Thoracic aorta (tissue), 2 donors: ENCODE measurements at places on chromosomes 2 and 18. TPM values are rescaled to one million over a fixed set of nuclear protein-coding genes. Genes with fewer than 3 reads are reported as not detected.

- no peaks in the 10 kb centered on the region for H3K36me3 ChIP-seq
- H3K4me3 ChIP-seq = no peak overlapping the region
- H3K27me3 ChIP-seq = no peaks in the 10 kb centered on the region
- H3K4me1 ChIP-seq = no peaks in the 10 kb centered on the region
These were observed 11.1 kb upstream of the ACTR3 start for GRCh38 chr2:113878743-113879142.

GRCh38 chr2:222228054-222228453 lies 70.7 kb downstream of the PAX3 start:
- no peak overlapping the region for H3K4me3 ChIP-seq
- H3K36me3 ChIP-seq = no peaks in the 10 kb centered on the region
- no peak for DNase-seq
- no peaks in the 10 kb centered on the region for H3K27me3 ChIP-seq
- H3K27ac ChIP-seq = no peak overlapping the region

Gene DAW1
- 1.2 TPM for total RNA-seq

Gene SLC9A4
- total RNA-seq = 1.4 TPM

Gene ST8SIA5
- total RNA-seq = 0.14 TPM

Gene HAAO
- 33.7 TPM for total RNA-seq

Gene SRD5A2
- not detected for total RNA-seq

GRCh38 chr2:8149985-8150539 lies 531.8 kb upstream of the ID2 start:
- no peaks in the 10 kb centered on the region for H3K36me3 ChIP-seq
- peaks cover 11% of the 10 kb centered on the region for H3K4me1 ChIP-seq
- H3K27me3 ChIP-seq = no peaks in the 10 kb centered on the region

- no peaks in the 10 kb centered on the region for H3K27me3 ChIP-seq
- H3K4me1 ChIP-seq = no peaks in the 10 kb centered on the region
- no peak overlapping the region for H3K4me3 ChIP-seq
These were observed 20.9 kb upstream of the KIDINS220 start for GRCh38 chr2:8858264-8858663.

DNA sequence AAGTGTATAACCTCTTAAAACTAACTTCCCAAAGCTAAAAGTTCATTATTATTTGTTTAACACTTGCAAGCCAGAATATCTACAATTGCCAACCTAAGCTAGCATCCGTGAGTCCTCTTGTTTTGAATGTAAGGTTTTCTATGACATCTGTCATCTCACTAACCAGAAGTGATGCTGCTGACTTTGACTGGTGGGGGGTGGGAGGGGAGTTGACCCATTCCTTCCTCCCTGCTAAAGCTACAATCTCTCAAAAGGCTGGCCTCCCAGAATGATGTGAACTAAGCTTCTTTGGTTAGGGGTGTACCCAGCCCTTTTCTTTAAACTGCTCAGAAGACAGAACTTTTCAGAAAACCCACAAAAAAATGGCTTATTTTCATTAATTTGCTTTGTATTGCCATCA lies 280.6 kb downstream of the ZEB2 start:
- no peak overlapping the region for H3K27ac ChIP-seq
- DNase-seq = no peak
- no peaks in the 10 kb centered on the region for H3K4me1 ChIP-seq
- no peaks in the 10 kb centered on the region for H3K36me3 ChIP-seq
- no peaks in the 10 kb centered on the region for H3K27me3 ChIP-seq

DNA sequence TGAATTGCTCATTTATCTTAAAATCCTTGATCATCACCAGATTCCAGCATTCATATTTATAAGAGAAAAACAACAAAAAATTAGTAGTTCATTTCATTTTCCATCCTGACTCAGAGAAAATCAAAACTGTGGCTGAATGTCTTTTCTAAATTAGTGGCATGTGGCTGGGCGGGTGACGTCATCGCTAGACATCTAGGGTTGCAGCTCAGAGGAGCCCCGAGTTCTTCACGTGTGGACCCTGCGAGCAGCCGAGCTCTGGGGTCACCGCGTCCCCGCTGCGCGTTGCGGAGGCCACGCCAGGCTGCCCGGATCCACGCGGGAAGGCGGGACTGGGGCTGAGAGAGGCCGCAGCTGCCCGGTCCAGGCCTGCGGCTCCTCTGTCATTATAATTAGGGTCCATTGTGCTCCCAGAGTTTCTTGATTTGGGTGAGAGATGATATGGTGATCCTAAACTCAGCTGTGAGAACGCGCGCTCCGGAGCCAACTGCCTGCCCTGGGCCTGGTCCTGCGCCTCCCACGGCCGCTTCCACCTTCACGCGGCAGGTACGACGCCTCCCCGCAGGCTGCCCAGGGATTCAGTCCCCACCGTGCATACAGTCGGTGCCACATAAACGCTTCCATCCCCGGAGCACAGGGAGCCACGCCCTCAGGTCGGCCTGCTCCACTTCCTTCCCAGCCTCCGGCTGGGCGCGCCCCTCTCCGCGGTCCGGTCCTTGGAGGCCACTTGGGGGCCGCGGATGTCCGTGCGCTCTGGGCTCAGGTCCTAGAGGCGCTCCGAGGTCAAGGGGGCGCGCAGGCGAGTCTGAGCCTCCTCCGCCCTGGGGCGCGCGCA lies 56.5 kb downstream of the TMEM18 start:
- no peaks in the 10 kb centered on the region for H3K36me3 ChIP-seq
- H3K4me3 ChIP-seq = no peak overlapping the region
- H3K27me3 ChIP-seq = no peaks in the 10 kb centered on the region
- no peak overlapping the region for H3K27ac ChIP-seq
- no peaks in the 10 kb centered on the region for H3K4me1 ChIP-seq
- no peak for DNase-seq

Gene OSBPL1A
- total RNA-seq = 53.7 TPM

GRCh38 chr2:174836377-174836994 lies 72.2 kb upstream of the CHRNA1 start:
- H3K4me3 ChIP-seq = no peak overlapping the region
- H3K27ac ChIP-seq = no peak overlapping the region
- H3K36me3 ChIP-seq = no peaks in the 10 kb centered on the region
- H3K27me3 ChIP-seq = no peaks in the 10 kb centered on the region

Gene TMEM150A
- total RNA-seq = 25.7 TPM

Gene DNER
- total RNA-seq = 3.3 TPM

DNA sequence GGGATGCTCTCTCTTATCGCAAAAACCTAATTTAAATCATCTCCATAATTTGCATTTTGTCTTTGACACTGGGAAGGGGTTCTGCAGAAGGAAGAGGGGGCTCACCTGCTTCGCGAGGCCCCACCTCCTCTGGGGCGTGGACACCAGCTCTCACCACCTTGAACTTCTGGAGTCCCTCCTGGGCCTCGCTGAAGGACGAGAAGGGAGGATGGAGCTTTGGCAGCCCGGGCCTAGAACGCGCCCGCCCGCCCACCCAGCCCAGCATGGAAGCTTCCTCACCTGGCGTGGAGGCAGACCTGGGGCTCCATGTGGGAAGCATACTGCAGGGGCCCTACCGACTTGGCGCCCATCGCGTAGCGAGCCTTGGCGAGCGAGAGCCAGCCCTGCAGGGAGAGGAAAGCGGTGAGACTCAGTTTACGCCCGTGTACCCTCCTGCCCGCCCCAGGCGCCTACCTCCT lies 1.1 kb upstream of the IMP4 start:
- H3K27me3 ChIP-seq = no peaks in the 10 kb centered on the region
- H3K36me3 ChIP-seq = peaks cover 30% of the 10 kb centered on the region
- H3K27ac ChIP-seq = peak overlapping the region; percentile 95
- peak overlapping the region; percentile 75 for H3K4me3 ChIP-seq
- H3K4me1 ChIP-seq = peaks cover 16% of the 10 kb centered on the region

- DNase-seq = no peak
- no peak overlapping the region for H3K4me3 ChIP-seq
- no peaks in the 10 kb centered on the region for H3K4me1 ChIP-seq
- H3K36me3 ChIP-seq = no peaks in the 10 kb centered on the region
These were observed 4.8 kb downstream of the DHRS9 start for GRCh38 chr2:169073963-169074751.

GRCh38 chr2:108594132-108594981 lies 60.1 kb downstream of the LIMS1 start:
- H3K36me3 ChIP-seq = no peaks in the 10 kb centered on the region
- peaks cover 80% of the 10 kb centered on the region for H3K4me1 ChIP-seq
- H3K4me3 ChIP-seq = peak overlapping the region; percentile 40

- H3K4me3 ChIP-seq = no peak overlapping the region
- H3K36me3 ChIP-seq = no peaks in the 10 kb centered on the region
- no peaks in the 10 kb centered on the region for H3K27me3 ChIP-seq
- DNase-seq = no peak
- H3K27ac ChIP-seq = no peak overlapping the region
- H3K4me1 ChIP-seq = no peaks in the 10 kb centered on the region
These were observed 510.3 kb upstream of the LINC00305 start for GRCh38 chr18:64659196-64659595.

GRCh38 chr2:112318515-112318914 lies 43.1 kb downstream of the ZC3H6 start:
- H3K27ac ChIP-seq = no peak overlapping the region
- no peaks in the 10 kb centered on the region for H3K27me3 ChIP-seq
- no peak overlapping the region for H3K4me3 ChIP-seq
- H3K36me3 ChIP-seq = no peaks in the 10 kb centered on the region
- no peak for DNase-seq
- H3K4me1 ChIP-seq = peaks cover 39% of the 10 kb centered on the region

Gene AGPS
- 17.5 TPM for total RNA-seq

- no peak overlapping the region for H3K27ac ChIP-seq
- no peaks in the 10 kb centered on the region for H3K4me1 ChIP-seq
These were observed 53.0 kb downstream of the CYP26B1 start for GRCh38 chr2:72094701-72095100.

Gene PTPRM
- total RNA-seq = 90.3 TPM

DNA sequence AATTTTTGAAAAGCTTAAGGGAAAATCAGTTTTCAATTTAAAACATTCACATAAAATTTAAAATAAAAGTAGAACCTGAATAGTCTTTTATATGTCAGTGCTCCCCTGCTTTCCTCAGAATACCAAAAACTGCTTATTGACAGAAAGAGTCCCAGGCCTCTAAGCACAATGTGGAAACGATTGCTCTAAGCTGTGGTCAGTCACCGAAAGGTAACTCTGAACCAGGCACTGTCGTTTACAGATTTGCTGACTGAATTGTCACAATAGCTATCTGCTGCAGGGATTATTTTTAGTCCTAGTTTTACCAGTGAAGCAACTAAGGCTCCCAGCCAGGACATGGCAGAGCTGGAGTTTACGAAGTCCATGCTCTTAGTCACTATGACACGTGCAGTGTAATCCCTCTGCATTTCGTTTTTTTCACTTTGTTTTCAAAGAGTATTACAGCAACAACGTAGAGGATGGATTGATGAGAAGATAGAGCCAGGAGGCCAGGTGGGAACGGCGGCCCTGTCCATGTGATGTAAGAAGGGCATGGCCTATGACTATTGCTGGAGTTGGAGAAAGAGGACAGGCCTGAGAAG lies 28.1 kb upstream of the TMEM247 start:
- no peaks in the 10 kb centered on the region for H3K36me3 ChIP-seq
- H3K27me3 ChIP-seq = no peaks in the 10 kb centered on the region
- no peak overlapping the region for H3K4me3 ChIP-seq
- H3K27ac ChIP-seq = no peak overlapping the region
- DNase-seq = no peak

DNA sequence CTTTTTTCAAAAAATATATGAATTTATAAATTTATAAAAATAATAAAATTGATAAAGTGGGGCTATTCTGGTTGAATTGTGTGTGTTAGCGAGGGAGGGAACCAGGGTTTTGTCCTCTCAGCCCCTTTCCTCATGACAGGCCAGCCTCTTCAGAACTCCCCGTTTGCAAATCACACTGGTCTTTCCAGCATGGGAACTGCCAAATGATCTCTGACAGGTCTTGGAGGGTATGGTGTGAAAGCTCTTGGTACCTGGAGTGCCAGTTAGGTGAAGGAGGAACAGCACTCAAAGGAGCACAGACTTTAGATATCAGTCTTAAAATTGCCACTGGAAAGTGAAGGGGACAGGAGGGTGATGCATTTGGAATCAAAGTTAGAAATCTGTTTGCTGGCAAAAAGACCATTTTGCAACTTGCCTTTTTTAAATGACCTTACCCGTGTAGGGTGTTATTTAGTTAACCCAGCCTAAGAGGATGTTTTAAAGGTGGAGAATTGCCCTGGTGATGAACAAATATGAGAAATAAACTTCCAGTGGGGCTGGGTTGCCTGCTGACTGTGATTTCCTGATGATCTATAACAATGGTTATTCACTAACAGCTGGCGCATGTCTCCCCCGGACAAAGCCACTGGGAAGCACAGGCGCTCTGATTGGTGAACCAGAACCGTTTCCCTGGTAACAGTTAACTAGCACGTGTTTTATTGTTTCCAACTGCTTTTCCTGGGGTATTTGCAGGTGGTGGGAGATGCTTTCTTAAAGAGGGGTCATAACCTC lies 85.3 kb upstream of the EFEMP1 start:
- H3K27me3 ChIP-seq = no peaks in the 10 kb centered on the region
- no peaks in the 10 kb centered on the region for H3K36me3 ChIP-seq
- H3K4me1 ChIP-seq = peaks cover 11% of the 10 kb centered on the region
- H3K4me3 ChIP-seq = peak overlapping the region; percentile 37
- H3K27ac ChIP-seq = no peak overlapping the region

- H3K27ac ChIP-seq = no peak overlapping the region
- no peak for DNase-seq
- H3K4me3 ChIP-seq = no peak overlapping the region
- H3K27me3 ChIP-seq = no peaks in the 10 kb centered on the region
- no peaks in the 10 kb centered on the region for H3K4me1 ChIP-seq
These were observed 142.7 kb downstream of the GALR1 start for GRCh38 chr18:77392321-77392720.

Gene NRP2
- total RNA-seq = 73.5 TPM

Gene TRABD2A
- total RNA-seq = 0.54 TPM

DNA sequence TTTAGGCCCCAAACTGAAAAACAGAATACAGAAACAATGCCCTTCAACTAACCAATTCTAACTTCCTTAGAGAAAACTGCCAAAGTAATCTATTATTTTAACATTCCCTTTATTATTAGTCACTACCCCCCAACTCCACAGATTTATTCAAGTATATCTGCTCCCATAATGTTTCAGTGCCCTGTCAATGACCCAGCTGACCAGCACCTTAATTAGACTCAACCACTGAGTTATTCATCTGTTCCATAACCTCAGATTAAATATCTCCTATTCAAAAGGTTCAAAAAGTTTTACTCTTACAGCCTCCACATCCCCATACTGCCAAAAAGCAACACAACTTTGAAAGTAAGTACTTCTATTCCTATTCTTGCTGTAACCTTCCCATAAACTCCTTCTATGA lies 202.4 kb downstream of the EXOC6B start:
- H3K4me1 ChIP-seq = no peaks in the 10 kb centered on the region
- H3K27me3 ChIP-seq = no peaks in the 10 kb centered on the region
- no peak overlapping the region for H3K27ac ChIP-seq
- no peak for DNase-seq
- no peaks in the 10 kb centered on the region for H3K36me3 ChIP-seq
- H3K4me3 ChIP-seq = no peak overlapping the region

Gene UPP2
- not detected for total RNA-seq

DNA sequence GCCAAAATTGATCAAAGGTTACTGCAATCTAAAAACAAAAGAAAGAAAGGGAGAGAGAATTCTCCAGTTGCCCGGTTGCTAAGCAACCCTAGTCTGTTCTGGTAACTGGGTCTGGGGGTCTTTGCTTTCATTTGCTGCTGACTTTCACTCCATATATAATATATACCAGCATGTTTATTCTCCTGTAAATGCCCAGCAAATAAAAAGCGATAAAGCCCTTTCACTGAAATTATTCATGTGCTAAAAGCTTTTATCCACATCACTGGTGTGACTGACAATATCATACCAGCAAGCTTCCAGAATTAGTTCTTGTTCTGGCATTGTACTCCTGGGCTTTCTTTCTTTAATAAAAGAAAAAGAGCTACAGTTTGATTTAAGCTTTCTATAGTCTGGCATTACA lies 75.5 kb upstream of the ST8SIA3 start:
- H3K27me3 ChIP-seq = no peaks in the 10 kb centered on the region
- DNase-seq = no peak
- H3K27ac ChIP-seq = no peak overlapping the region
- no peaks in the 10 kb centered on the region for H3K36me3 ChIP-seq
- no peak overlapping the region for H3K4me3 ChIP-seq

Gene KANSL1L
- total RNA-seq = 77.2 TPM

Gene GALR1
- 0.28 TPM for total RNA-seq
